Bladder microvascular endothelial cell (primary cell): ENCODE measurements at places on chromosomes 7 and 10. TPM values are rescaled to one million over a fixed set of nuclear protein-coding genes. Genes with fewer than 3 reads are reported as not detected.

Gene FAM185A
- total RNA-seq = 6.8 and 11.6 TPM in 2 replicates

Gene EXOSC1
- 21.4 and 26.4 TPM in 2 replicates for total RNA-seq

Gene NUP205
- total RNA-seq = 36.8 and 58.2 TPM in 2 replicates

Gene LIPJ
- total RNA-seq = under 0.01 TPM in 1 of 2 replicates, not detected in the other

Gene NSUN6
- total RNA-seq = 4.2 and 5.9 TPM in 2 replicates
